ENCODE measurements at places on chromosomes 2 and 18.

GRCh38 chr2:148725564-148725963 is 81.0 kb downstream of the EPC2 start:
- DNase-seq: no peak

- DNase-seq: no peak
These were observed 100.2 kb upstream of the CDC42EP3 start for GRCh38 chr2:37771600-37772088.

- DNase-seq: no peak
These were observed 147.3 kb downstream of the RDH14 start for GRCh38 chr2:18412980-18413675.

- no peak for DNase-seq
These were observed 24.8 kb downstream of the CHST10 start for GRCh38 chr2:100392715-100393114.

- DNase-seq: no peak
These were observed 117.2 kb upstream of the NRP2 start for GRCh38 chr2:205565142-205565522.

GRCh38 chr2:95760806-95761525 is 169.2 kb downstream of the TRIM43 start:
- DNase-seq: no peak

GRCh38 chr2:12539336-12539735 is 177.4 kb upstream of the TRIB2 start:
- no peak for DNase-seq

DNA sequence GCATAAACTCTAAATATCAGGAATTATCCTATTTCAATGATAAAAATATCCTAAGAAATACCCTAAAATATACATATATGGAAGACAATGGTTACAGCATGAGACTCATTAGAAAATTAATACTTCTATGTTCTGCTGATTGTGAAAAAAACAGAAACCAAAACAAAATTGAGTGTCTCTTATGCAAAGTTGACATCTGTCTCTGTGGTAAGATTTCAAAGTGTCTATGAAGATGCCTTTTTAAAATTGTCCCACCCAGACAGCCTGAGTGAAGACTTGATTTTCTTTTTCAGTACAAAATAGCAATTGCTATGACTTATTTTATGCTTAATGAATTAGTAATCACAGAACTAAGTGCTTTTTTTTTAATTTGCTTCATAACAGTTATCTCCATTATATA is 1368.4 kb upstream of the LRRTM1 start:
- peak; percentile 13 for DNase-seq

- no peak for DNase-seq
These were observed 262.4 kb downstream of the NBAS start for GRCh38 chr2:15298770-15299169.

- DNase-seq: no peak
These were observed 109.6 kb upstream of the ST6GAL2 start for GRCh38 chr2:106995556-106995955.

DNA sequence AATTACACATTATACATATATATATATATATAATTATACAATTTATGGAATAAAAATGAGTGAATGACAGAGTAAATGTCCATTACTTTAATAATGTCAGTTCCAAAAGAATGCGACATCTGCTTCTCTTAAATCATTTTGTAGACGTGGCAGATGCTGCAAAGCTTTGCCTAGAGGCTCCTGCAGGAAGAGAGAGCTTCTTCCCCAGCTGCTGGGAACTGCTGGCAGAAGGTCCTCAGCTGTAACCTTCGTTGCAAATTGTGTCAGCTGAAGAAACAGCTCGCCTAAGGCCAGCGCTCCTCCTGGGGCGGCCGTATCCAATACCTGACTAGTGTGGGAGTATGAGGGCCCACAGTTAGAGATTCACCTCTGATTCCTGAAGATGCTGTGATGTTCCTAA is 9.6 kb upstream of the THNSL2 start:
- DNase-seq: no peak

GRCh38 chr18:46542545-46542944 is 114.5 kb downstream of the LOXHD1 start:
- DNase-seq: peak; percentile 28

GRCh38 chr2:84132370-84132769 is 326.7 kb downstream of the SUCLG1 start:
- DNase-seq: no peak

DNA sequence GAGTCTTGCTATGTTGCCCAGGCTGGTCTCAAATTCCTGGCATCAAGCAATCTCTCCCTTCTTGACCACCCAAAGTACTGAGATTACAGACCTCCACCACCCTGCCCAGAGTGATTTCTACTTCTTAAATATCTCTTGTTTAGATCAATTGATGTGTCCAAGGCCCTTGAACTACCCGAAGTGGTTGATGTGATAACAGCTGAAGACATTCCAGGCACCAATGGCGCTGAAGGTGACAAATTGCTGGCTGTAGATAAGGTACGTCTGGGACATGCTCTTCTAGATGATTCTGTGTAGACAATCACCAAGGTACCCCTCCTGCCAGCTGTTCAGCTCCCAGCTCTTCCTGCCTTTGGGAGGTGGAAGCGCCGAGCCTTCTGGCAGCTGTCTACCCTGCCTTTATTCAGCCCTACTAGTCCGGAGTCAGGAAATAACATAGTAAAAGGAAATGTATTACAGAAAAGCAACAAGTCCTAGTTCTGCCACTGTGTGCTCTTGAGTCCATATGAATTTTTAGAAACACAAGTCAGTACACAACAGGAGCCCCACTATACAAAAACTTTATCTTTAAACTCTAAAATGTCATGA is 61.3 kb upstream of the BZW1 start:
- DNase-seq: no peak

DNA sequence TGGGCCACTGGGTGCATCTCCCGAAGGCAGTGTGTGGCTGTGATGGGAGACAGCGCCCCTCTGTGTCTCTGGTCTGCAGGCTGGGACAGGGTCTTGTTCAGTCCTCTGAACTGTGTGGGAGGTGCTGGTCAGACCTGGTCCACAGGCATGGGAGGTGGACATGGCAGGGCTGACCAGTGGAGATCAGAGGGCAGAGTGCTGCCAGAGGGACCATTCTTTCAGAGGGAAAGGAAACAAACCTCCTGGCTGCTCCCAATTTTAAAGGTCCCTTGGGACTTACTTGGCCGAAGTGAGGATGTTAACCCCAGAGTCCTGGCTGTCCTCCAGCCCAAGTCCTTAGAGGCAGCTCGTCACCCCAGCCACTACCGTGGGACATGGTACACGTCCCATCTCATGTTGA is 4.0 kb downstream of the CAPN13 start:
- DNase-seq: no peak

DNA sequence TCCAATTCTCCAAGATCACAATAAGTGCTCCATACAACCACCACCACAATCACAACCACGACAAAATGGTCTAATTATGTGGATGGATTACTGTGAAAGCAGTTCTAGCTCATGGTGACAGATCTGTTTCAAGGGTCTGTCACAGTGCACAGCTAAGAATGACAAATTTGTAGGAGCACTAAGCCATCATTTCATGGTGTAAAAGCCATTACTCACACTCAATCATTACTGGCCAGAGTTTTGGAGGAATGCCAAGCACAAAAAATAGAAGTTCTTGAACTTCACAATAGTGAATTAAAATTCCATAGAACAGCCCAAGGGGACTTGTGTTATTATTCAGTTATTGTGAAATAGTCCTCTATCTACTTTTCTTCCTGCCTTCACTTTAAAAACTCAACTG is 2.3 kb downstream of the CPS1 start:
- DNase-seq: no peak

GRCh38 chr18:9994026-9994570 is 80.3 kb downstream of the VAPA start:
- no peak for DNase-seq

Measured in hematopoietic multipotent progenitor cell treated with erythropoietin and hydrocortisone succinate and interleukin-3 and kit ligand, for 6 days (in vitro differentiated cells).